Stimulated activated CD4-positive, alpha-beta T cell treated with anti-CD3 and anti-CD28 coated beads, Interleukin-15, amount 100 ng/mL, for 48 hours (primary cell): ENCODE measurements at places on chromosomes 1 and 21.

DNA sequence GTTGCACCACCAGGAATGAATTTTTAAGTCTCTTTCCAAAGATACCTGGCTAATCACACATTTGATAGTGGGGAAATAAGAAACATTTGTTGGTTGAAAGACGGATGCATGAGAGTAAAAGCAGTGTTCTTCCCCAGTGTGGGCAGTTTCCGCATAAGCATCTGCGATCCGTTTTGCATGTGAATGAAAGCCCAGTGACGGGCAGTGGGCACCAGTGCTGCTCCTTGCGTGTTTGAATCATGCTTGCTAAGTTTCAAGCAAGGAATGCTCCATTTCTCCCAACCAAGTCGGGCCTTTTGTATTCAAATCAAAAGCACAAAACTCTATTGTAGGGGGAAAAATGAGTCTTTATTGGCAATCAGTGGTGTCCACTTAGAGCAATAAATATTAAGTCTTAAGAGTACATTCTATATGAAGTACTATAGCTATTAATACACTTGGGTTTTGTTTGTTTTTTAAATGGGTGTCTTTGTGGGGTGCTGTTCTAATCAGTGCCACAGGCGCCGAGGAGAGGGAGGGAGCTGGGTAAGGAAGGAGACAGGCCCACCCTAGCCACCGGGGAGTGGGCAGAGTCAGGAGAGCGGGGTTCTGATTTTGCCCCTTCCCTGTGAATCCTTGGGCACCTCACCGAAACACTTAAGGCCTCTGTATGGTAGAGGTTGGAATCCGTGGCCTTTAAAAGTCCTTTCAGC lies 750 bp upstream of the PTGFRN start:
- no peak for DNase-seq

DNA sequence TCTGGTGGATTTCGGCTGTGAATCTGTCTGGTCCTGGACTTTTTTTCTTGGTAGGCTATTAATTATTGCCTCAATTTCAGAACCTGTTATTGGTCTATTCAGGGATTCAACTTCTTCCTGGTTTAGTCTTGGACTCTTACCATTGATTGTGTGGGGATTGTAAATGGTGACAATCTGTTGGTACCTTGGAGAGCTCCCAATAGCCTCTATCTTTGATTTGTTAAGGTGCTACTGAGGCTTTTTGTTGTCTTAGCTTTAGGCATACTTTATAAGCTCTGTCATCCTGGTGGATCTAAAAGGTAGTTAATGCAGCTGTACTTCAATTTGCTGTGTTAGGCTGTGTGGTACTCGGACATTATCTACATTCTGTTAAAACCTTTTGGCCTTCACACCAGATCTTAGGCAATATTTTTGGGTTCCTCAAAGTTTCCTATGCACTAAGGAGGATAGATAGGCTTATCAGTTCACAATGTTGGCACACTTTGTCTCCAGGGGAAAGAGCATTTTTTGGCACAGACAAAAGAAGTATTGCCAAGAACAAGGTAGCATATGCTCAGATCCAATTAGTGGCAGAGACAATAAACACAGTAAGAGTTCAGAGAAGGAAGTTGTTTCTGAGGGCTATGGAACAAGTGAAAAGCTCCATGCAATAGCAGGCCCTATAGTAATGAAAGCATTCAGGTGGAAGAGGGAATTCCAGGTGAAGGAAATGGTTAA lies 230.4 kb downstream of the PDE4B start:
- no peak for DNase-seq

GRCh38 chr1:226453015-226453704 lies 45.3 kb upstream of the PARP1 start:
- no peak for DNase-seq

- DNase-seq, result no peak
Measured at GRCh38 chr1:245599371-245600174, 444.8 kb downstream of the KIF26B start.

DNA sequence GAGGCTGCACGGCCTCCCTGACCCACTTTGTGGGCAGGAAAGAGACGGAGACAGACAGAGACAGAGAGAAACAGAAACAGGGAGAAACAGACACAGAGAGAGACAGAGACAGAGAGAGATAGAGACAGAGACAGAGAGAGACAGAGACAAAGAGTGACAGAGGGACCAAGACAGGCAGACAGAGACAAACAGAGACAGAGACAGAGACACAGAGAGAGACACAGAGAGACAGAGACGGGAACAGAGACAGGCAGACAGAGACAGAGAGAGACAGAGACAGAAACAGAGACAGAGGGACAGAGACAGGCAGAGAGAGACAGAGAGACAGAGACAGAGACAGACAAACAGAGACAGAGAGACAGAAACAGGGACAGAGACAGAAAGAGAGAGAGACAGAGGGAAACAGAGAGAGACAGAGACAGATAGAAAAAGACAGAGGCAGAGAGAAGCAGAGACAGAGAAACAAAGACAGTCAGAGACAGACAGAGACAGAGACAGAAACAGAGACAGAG lies 3.1 kb downstream of the COL6A1 start:
- DNase-seq, result no peak
